ENCODE measurements at places on chromosomes 4 and X.

- DNase-seq = no peak
These were observed 32.9 kb upstream of the GPR78 start for GRCh38 chr4:8547108-8547911.

DNA sequence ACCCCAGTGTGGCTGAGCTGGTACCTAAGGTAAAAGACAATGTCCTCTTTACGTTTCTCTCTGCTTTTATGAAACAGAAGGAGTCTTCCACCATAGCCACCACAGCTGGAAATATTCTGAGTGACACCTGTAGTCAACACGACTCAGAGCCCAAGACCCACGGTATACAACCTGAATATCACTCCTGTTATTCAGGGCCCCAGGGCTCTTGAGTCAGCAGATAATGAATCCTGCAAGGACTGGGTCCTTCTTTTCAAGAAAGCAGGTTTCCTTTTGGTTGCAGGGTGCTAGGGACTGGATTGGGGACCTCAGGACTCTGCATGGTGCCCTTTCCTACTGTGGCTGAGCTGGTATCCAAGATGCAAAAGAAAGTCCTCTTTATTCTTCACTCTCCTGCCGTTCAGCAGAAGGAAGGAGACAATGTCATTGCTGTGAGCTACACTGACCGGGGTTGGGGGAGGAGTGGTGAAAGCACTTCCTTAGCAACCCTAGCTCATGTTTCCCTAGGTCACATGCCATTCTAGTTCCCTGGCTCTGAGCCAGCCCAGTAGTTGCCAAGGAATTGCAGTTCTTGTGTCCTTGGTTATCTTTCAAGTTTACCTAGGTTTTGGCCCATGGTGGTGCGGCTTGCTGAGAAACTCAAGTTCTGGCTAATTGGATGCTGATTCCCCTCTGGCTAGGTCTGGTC lies 23.7 kb upstream of the UNC5C start:
- DNase-seq = no peak

GRCh38 chrX:10833299-10834169 lies 213.1 kb upstream of the MID1 start:
- DNase-seq = no peak

DNA sequence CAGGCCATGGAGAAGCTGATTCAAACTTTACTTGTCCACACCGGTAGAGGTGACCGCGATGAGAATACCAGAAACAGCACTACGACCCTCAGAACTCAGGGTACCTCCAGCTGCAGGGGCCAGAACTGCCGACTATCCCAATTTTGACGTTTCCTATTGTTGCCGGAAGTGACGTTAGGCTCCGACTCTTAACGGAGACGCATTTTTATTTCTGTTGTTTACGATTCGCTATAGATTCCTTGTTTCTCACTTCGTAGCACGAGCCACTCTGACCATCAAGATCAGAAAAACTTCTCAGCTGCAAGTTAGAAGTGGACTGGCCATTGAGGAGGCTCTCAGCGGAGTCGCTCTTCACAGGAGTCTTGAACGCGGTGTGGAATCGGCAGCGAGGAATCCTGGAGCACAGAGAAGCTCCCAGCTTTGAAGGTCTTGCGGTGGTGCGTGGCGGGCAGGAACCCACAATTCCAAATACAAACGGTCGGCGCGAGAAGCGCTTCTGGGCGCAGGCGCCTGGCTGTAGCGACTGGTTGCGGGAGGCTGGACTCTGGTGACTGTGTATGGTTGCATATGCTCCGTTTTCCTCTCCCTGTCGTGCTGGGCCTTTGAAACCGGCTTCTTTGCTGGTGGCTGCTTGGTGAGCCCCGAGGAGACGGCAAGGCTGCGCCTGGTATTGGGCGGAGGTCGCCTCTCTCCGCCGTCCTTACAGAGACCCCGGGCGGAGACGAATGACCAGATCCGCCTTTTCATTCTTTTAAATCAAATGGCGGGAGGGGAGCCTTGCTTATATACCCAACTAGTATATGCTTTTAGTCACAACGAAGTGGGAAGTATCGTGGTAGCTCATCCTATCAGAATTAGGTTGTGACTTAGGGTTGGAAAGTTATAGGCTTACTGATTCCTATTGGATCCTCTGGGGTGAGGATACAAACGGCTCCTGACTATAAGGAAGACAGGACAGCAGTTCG lies at the start of the genes CEP44 and FBXO8:
TSS of gene CEP44 (plus strand) at position 405 of the 965 bp plus-strand sequence. CDS start 15,211 bp downstream, outside the sequence.
TSS of gene FBXO8 (minus strand) at position 161 of the 965 bp plus-strand sequence. CDS start 20,575 bp downstream, outside the sequence.
- peak; percentile 69 for DNase-seq

DNA sequence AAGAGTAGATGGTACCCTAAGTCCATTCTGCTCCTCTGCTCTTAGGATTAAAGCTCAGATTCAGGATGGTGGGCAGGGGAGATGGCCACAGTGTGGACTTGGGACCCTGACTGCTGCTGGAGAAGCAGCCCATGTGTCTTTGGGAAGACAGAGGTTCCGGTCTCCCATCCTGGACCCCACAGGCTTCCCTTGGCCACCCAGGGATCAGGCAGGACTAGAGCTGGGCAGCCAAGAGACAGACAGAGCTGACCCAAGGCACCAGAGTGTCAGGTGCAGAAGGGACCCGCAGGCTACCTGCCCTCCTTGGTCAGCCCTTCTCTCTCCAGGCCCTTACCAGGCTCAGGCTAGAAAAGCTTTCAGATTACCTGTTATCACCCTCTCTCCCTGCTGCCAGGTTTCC lies 25.7 kb upstream of the SHROOM4 start:
- DNase-seq = no peak

GRCh38 chrX:140391313-140391712 lies 113.6 kb downstream of the SOX3 start:
- DNase-seq = no peak

- no peak for DNase-seq
These were observed 2.8 kb downstream of the DCTD start for GRCh38 chr4:182914357-182914756.

GRCh38 chrX:39891781-39892180 lies 206.0 kb downstream of the BCOR start:
- no peak for DNase-seq

GRCh38 chr4:121711263-121712000 lies 14.7 kb upstream of the ANXA5 start:
- DNase-seq = no peak

DNA sequence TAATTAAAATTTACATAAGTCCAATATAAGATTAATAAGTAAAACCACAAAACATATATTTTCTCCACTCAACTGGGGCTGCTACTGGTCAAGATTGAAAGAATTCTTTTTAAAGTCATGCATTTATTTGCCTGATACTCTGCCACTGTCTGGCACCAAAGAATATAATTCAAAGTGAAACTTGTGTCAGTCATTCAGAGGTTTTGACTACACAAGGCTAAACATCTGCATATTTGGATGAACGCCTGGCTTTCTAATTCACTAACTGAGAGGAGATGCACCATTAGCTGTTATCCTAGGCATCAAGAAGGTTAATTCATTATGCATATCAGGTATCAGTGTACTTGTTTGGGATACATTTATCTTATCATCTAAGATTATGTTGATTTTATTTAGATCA lies 598.5 kb downstream of the CENPC start:
- no peak for DNase-seq

GRCh38 chr4:27934871-27935270 lies 1074.2 kb downstream of the STIM2 start:
- DNase-seq = no peak

DNA sequence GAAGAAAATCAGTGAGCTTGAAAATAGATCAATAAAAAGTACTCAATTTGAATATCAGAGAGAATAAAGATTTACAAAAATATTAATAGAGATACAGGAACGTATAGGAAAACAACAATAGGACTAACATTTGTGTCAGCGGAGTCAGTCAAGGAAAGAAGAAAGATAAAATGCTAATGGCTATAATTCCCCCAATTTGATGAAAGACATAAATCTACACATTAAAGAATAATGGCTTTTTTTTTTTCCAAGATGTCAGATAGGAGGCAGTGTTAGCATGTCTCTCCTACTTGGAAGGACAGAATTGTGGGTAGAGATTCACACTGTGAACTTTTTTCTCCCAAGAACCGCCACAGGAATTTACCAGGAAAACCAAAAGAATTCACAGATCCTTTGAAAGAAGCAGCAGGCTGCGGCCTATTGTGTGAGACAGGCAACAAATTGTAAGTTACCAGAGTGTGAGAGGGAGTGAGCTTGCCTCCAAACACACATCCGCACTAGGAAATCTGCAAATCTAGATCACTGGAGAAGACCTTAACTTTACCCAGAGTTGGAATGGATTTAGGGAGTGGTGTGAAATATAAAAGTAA lies 249.9 kb downstream of the PRDM5 start:
- no peak for DNase-seq

All from activated CD4-positive, alpha-beta memory T cell treated with anti-CD3 and anti-CD28 coated beads, Interleukin-2, amount 10 ng/mL, durations not matched to agents 7 days and 5 days (primary cell).